ENCODE measurements at places on chromosomes 11 and 22.
A peak's percentile ranks its signal among the peaks of the same experiment; 100 is the strongest.

DNA sequence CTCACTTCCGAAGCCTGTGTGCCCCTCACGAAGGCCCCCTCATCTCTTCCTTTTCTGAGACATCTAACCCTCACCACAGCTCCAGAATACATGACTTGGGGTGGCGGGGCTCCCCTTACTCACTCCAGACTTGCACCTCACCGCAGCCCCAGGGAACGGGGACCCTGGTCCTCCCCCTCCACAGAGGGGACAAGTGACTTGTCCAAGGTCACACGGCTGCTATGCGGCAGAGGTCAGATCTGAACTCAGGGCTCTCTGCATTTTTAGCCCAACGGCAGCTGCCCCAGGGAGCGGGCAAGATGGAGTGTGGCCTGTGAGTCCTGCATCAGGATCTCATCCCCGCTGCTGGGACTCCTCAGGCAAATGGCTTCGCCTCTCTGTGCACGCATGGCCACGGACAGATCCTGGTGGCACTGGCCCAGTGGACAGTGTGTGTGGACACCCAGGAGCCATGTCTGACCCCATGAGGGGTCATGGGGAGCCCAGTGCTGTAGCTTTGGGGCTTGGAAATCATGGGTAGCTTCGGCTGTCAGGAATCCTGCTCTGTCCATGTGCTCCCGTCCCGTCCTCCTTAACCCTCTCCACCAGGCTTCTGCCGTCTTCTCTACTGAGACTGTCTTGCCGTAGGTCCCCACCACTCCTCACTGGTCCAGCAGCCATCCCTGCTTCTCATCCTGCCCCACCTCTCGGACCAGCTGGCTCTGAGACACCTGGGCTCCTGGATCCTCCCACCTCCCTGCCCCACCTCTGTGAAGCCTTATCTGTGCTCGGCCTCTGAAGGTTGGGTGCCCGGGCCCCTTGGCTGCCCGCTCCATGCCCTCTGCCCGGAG, 48.0 kb upstream of the CARS1 start:
- no peak for DNase-seq

GRCh38 chr11:32309530-32310213, 125.7 kb downstream of the WT1 start:
- DNase-seq: no peak

DNA sequence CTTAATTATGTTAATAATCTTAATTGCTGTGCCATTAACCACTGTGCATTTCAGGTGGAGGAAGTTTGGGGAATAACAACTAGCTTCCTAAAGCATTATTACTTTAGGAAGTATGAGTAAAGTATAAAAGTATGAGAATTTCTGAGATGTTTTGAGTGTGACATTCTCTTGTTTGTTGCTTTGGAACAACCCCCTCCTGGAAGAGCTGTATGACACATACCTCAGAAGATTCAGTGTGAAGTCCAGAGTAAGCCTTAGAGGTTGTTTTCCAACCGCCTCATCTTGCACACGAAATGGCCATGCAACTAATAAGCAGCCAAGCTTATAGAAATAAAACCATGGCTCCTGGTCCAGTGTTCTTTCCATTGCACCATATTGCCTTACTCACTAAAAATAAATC, 21.7 kb downstream of the CCDC81 start:
- DNase-seq: no peak

- DNase-seq: peak; percentile 56
Observed at GRCh38 chr22:50298937-50299784, 8.3 kb downstream of the PLXNB2 start.

DNA sequence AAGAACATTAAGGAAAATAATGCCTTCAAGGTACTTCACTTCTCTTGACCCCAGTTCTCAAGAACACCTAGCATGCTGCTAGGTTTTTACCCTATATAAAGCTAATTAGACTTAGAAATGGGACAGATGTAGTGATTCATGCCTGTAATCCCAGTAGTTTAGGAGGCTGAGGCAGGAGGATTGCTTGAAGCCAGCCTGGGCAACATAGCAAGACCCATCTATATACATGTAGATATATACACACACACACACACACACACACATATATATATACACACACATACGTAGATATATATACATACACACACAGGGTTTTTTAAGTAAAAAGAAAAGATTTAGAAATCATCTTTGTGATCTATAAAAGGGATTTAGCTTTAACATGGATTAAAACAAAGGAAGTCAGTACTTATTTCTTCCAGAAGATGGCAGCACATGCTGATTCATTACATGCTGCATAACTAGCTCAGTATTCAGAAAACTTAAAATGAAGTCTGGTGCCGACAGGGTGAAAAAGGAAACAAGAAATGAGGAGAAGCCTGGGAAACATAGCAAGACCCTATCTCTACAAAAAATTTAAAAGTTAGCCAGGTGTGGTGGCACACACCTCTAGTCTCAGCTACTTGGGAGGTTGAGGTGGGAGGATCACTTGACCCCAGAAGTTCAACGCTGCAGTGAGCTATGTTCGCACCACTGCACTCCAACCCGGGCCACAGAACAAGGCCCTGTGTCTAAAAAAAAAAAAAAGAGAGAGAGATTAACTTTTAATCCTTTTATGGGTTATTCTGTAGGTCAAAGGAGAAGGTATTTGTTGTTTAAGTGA, 28.5 kb upstream of the RBX1 start:
- no peak for DNase-seq

DNA sequence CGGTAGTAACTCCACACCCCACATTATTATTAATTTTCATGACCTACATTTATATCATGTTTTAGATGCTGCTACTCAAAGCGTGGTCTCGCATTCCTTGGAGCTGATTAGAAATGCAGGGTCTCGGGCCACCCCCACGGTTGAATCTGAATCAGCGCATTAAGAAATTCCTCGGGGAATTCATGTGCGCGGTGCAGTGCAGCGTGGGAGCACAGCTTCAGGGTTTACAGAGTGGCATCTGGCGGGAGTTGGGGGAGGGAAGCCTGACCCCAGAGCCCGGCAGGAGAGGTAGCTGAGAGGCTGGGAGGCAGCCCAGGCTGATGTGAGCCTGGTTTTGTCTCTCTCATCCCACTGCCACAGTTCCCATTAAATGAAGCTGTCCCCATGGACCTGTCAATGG, 48.1 kb upstream of the DAGLA start:
- DNase-seq: no peak

- DNase-seq: no peak
Observed at GRCh38 chr11:129314371-129314770, 61.3 kb upstream of the BARX2 start.

- no peak for DNase-seq
Observed at GRCh38 chr11:119484741-119485605, 62.0 kb upstream of the THY1 start.

DNA sequence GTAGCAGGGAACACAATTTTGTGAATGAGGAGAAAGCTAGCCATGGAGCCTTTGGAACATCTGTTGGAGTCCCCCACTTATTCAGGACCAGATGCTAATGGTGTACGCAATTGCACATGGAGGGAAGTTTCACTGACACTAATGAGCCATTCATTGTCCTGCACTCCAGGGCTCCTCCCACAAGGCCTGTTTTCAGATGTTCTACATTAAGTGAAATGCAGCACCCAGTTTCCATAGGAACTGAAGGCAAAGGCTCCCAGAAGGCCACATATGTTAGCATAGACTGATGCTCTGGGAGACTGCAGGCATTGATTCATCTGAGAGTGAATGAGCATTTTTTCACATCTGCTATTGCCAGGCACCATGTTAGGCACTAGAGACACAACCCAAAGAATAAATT, 399.5 kb downstream of the ETS1 start:
- no peak for DNase-seq

GRCh38 chr11:81839976-81840375, 893.7 kb downstream of the FAM181B start:
- no peak for DNase-seq

- DNase-seq: no peak
Observed at GRCh38 chr11:77636731-77637344, 756 bp downstream of the CLNS1A start.

DNA sequence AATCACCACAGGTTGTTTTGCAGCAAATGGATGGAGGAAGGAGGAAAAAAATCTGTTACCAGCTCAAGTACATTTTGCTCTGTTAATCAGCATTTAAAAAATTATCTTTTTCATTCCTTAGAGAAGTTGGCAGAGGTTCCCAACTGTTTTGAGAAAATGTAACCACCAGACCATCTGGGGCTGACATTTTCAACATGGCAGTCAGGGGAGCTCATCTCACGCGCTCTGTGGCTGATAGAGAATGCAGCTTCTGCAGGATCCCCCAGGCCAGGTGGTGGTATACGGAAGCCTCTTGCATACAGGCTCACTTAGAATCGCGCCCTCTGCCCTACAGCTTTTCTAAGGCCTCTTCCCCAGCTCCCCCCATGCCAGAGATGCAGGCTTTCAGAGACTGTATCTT, 68.0 kb upstream of the OPCML start:
- no peak for DNase-seq

DNA sequence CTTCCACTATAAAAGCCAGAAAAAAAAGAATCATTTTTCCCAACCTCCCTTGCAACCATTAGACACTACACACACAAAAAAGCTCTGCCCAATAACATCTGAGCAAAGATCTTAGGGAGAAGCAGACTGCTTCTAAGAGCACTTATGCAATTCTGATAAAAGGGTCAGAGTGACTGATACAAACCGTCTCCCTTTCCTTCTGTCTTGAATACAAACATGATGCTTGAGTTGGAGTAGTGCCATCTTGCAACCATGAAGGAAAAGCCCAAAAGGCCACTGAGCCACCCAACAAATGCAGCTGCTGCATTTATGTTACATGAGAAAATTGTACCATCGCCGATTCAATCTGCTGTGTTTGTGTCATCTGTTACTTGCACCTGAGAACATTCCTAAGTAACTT, 47.6 kb upstream of the EED start:
- DNase-seq: no peak

GRCh38 chr11:70483077-70483861, 84.9 kb downstream of the CTTN start:
- DNase-seq: no peak

DNA sequence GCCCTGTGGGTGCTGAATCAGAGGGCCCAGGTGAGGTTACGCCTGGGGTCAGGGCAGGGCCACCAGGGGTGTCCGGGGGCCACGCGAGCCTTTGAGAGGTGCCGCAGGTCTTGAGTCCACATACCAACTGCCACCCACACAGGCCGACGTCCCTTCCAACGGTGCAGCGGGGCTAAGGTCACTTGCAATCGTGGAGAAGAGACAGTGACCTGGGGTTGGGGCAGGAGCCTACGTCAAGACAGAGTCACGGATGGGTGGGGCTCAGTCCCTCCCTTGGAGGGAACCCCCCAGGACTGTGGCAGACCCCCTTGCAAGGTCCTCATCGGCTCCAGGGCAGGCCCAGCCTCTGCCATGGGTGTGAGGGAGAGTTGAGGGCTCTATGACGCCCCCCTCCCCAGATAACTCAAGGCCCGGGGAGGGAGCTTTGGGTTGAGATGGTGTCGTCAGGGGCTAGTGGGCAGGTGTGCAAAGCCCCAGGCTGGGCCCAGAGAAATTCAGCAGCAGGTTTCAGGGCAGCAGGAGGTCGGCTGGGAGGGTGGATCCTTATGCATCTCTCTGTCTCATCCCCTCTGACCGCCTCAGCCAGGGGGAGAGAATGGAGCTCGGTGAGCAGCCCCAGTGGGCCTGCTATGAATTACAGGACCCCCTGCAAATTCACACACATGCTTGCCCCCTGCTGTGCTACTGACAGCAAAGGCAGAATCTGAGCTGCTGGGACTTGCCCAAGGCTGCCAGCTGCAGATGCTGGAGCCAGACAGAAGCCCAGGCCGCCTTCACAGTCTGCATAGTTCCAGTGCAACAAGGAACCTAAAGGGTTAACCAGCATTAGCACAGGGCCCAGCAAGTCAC, 60.0 kb downstream of the MYEOV start:
- peak; percentile 51 for DNase-seq

- DNase-seq: no peak
Observed at GRCh38 chr11:31236143-31236542, 133.4 kb downstream of the DCDC1 start.

DNA sequence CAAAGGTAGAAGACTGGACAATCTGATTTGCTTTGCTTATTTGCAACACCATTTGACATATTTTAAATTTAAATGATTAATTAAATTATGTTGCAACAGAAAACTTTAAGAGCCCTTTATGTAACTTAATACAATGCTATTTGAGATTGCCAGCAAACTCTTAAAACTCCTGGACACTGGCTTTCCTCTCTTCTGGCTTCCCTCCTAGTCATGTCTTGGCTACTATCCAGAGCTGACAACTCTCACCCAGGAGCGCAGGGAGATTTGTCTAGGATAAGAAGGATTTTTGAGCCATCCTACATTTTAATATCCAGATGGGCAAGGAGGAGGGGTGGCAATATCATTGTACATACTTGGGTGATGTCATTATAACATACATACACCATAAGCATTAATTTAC, 134.3 kb downstream of the ELP4 start:
- no peak for DNase-seq

- no peak for DNase-seq
Observed at GRCh38 chr22:21564411-21564810, 3.1 kb upstream of the UBE2L3 start.

- DNase-seq: peak; percentile 51
Observed at GRCh38 chr11:110093407-110094297, 460 bp downstream of the ZC3H12C start.

- DNase-seq: no peak
Observed at GRCh38 chr11:78069465-78069864, 5.8 kb downstream of the THRSP start.

- DNase-seq: no peak
Observed at GRCh38 chr22:44496305-44496704, 1.7 kb downstream of the RTL6 start.

- no peak for DNase-seq
Observed at GRCh38 chr11:75642402-75643113, 26.3 kb downstream of the MAP6 start.

DNA sequence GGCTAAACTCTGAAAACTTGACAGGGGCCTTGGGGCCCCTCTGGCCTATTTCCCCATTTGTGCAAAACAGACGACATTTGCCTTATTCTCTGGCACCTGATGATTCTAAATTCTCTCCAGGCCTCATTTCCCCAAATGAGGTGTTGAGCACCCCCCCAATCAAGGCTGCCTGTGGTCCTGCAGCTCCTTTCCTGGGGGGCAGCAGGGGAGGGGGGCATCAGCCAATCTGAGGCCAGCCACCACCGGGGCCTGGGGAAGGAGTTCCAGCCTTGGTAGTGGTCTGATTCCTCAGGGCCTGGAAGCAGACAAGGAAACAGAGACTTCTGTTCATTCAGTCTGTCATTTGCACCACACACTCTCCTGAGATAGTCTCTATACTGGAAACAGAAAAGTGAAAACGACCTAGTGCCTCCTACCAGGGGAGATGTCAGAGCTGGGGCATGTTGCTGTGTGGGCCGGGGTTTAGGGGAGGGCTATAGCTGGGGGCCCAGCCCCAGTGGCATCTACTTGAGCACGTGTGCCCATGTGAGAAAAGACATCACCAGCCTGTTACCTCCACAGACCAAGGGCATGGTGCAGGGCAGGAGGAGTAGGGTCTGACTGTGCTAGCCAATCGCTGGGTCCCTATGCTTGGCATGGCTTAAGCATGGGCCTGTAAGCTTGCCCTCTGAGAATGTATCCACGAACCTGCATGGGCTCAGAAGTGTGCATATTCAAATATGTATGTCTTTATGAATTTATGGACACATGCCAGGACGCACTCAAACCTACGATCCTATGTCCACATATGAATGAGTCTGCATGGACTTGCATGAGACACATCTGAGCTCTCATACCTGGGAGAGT, 1.8 kb upstream of the TPBGL start:
- DNase-seq: no peak

All from liver (tissue), 10 donors.